IPS DF 6.9 (cell line): ENCODE measurements at places on chromosomes 4 and X.

DNA sequence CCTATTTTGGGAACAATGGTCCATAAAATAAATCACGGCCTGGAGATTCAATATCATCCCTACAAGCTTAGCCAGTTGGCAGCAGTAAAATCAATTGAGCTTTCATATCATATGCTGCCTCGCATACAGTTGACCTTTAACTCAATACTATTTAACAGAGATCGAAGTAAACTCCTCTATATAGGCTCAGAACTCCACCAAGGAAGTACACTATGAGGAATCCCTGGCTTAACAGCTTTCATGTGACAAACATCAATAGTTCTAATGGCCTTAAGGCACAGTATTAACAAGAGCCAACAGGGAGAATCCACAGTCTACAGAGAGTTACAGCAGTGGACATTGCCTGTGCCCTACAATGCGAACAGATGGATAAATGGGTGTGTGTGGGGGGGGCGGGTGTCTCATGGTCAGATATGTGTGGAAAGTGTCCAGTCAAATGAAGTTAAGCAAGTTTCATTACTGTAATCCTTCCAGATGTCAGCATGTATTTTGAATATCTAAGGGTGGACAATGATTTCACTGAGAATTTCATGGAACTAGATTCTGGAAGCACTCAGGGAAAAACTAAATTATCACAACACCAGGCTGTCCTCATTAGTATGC lies 98.2 kb upstream of the FAM9B start:
- DNase-seq = no peak

- DNase-seq = peak; percentile 25
Observed at GRCh38 chr4:25767877-25768725, 94.7 kb downstream of the SEL1L3 start.

GRCh38 chr4:81982846-81983540 lies 390.8 kb downstream of the HNRNPD start:
- DNase-seq = no peak

GRCh38 chr4:1183985-1184773 lies 11.8 kb upstream of the SPON2 start:
- no peak for DNase-seq
